EL (cell line): ENCODE measurements at places on chromosomes 2 and 18.

DNA sequence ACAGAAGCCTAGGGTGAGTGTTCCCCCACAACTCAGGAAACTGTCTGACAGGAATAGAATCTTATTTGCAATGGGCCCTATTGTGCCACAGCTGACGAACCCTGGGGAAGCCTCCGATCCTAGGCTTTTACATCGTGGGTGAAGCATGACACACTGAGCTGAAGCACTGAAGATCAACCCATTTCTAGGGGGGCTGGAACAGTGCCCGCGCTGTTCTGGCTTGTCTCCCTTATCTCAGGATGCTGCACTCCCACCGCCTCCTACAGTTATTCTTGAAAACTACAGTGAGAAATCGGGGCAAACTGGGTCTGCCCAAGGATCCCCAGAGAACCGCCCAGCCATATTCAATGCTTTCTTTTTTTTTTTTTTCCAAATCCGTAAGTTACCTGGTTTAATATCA lies 41.1 kb downstream of the NETO1 start:
- no peak for DNase-seq

- no peak for DNase-seq
These were observed 1.1 kb upstream of the CIDEA start for GRCh38 chr18:12253027-12253426.

DNA sequence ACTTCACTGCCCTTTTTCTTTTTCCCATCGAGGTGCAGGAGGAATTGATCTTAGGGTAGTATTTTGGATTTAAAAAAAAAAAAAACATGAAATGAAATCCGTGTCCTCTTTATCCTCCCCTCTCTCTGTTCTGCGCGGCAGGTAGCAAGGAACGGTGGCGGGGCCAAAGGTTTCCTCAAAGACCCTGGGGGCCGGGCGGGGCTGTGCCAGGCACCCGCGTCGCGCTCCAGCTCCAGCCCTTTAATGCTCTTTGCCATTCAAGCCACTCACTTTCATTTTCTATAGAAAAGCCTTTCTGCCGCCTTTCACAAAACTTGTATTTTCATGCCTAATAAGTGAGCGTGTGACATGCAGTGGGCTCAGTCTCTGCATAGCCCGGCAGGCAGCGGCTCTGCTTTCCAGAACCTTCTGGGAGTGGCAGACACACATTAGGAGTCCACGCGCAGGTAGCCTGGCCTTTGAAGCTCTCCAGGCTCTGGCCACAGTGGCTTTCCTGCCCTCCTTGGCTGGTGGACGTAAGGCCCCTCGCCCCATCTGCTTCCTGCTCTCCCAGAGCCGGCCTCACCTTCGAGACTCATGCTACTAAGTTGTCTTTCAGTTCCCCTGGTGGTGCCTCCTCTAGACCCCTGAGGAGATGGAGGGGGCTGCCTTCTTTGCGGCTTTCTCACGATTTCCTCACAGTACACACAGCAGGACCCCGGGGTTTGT lies 41.7 kb downstream of the AGAP1 start:
- DNase-seq: no peak

DNA sequence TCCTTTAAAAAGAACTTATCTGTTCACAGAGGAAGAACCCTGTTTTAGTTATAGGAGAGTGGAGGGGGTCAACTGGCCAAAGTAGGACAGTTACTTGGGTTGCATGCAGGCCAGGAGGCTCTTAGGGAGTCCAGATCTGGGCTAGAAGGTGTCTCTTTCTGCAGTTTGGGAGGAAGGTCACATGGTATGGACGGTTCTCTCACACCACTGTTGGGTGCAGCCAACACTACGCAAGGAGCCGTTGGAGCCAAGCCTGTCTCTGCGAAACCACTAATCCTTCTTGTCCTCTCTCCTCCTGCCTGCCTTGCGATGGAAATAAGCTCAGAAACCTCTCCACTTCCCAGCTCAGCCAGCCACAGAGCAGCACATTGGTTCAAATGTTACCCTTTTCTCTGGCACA lies 105.9 kb upstream of the TGFA start:
- DNase-seq: no peak

GRCh38 chr2:96832754-96833507 lies 10.9 kb downstream of the ANKRD23 start:
- peak; percentile 73 for DNase-seq

GRCh38 chr2:74817304-74817675 lies 16.6 kb upstream of the HK2 start:
- DNase-seq: no peak

DNA sequence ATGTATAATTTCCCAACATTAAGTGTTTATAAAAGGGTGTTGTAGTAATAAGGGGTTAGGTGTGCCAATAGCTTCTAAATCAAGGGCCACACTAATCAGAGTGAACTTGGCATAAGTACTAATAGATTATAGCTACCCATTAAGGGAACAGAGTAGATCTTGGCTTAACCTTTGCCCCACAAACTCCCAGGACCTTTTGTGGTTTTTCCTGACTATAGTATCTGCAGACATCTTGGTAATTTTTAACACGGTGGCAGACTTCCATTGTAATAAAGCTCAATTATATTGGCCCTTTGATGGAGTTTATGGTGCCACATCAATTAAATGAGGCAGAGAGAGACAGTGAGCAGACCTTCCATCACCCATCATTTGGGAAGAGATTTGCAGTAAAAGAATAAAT lies 358.5 kb upstream of the HNRNPA3 start:
- DNase-seq: no peak

DNA sequence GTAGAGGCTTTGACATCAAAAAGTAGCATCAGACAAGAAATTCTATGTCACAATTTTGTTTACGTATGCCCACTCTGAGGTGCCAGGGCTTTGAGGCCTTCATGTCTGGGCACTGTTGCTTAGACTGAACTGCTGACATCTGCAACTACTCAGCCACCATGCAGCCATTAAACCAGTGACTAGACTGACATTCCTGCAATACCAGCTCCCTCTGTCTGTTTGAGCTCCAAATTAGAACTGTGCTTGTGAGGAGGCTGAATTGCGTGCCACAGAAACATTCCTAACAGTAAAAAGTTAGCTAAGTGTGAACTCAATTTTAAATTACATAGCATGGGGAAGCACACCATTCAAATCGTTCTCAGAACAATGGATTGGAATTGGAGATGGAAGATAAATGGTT lies 163.2 kb downstream of the INSIG2 start:
- DNase-seq: no peak

DNA sequence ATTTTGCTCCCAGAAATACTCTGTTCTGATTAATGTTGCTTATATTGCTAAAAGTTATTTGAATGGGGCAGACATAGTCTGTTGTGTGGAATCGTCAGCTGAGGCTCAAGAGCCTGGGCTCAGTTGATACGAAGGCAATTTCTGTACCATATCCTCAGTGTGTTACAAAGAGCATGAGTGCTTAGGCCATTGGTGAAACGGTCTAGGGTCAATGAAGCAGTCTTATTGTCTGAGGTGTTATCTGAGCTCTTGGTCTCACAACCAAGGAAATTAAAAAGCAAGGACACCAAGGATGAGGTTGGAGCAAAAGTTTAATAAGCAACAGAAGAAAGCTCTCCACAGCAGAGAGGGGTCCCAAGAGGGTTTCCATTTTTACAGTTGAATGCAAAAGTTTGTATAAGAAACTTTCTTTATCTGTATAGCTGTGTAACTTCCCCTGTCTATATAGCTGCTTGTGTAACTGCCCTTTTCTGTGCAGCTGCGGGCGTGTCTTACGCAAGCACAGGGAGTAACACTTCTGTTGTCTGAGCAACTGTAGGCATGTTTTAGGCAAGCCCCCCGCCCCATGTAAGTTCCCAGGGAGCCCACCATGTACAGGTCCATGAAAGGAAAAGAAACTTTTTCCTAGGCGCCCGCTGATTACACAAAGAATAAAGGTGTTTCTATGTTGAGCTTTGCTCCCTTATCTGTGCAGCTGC lies 40.6 kb upstream of the DSC1 start:
- DNase-seq: no peak

GRCh38 chr2:69559442-69560146 lies 83.9 kb downstream of the AAK1 start:
- peak; percentile 56 for DNase-seq

DNA sequence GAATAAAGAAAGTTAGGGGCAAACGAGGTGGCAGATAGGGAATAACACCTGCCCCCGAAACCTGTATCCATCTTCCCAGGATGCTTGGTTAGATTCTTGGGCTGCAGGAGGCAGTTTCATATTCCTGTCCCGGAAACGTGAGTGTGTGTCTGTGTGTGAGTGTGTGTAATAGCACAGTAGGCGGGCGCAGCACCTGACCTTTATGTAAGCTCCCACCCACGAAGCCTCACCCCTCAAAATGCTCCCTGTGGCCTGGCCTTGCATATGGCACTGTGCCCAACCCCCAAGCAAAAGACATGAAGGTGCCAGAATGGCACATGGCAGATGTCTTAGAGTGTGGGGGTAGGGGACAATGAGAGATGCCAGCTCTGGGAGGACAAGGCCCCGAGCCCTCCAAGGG lies 48.9 kb downstream of the EFR3B start:
- DNase-seq: no peak

DNA sequence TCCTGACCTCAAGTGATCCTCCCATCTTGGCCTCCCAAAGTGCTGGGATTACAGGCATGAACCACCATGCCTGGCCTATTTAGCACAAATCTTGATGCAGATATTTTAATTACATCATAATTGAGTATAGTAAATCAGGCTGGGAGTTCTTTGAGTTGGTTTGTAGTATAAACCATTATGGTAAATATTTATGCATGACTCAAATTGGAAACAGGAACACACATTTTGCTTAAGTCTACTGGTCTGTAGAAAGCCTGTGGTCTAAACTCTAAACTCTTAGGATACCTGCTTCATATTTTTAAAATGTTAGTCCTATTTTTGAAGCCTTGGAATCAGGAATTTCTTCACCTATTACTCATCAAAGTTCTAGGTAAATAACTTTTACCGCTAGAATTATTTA lies 16.8 kb downstream of the ASXL3 start:
- no peak for DNase-seq

DNA sequence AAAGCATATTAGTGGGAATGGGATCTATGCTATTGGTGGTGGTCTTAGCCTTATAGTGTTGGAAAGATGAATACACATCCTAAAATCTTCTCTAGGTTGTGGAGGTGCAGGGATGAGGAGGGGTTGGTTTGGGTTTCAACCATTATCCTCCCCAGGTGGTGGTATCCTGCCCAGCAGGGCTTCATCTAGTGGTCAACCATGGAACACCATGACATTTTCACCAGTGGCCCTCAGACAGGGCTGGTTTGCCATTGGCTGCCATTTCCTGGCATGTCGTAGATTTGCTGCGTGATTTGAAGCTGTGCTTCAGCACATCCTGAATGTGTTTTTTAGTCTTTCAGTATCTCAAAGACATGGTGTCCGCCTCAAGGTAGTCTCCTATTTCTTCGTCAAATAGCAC lies 391.2 kb upstream of the HNRNPA3 start:
- no peak for DNase-seq

- no peak for DNase-seq
These were observed 14.8 kb upstream of the INHBB start for GRCh38 chr2:120330946-120331822.

GRCh38 chr2:47119001-47119400 lies 36.1 kb downstream of the STPG4 start:
- DNase-seq: peak; percentile 78

DNA sequence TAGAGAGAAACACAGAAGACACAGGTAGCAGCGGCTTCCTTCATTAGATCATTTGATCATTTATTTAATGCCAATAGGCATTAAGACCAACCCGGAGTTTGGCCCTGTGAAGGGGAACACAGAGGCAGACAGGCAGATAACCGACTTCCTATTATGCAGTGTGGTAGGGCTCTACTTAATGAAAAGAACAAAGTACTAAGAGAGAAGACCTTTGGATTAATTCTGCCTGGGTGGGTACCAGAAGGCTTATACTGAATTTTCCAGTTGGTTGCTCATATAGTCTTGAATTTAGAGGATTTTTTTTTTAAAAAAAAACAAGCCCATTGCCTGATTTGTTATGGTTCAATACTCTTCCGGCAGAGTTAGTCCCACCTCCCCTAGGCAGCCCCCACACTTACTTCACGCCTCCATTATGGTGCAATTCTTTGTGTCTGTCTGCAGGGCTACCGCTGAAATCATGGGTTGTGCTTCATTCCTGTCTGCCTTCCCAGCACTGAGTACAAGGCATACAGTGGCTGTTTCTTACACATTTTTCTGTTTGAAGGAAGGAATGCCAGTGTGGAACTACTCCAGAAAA lies 244.3 kb upstream of the APCDD1 start:
- no peak for DNase-seq

- DNase-seq: no peak
These were observed 20.9 kb upstream of the NEDD4L start for GRCh38 chr18:58023108-58023507.

GRCh38 chr2:2012505-2012904 lies 268.2 kb upstream of the PXDN start:
- no peak for DNase-seq

DNA sequence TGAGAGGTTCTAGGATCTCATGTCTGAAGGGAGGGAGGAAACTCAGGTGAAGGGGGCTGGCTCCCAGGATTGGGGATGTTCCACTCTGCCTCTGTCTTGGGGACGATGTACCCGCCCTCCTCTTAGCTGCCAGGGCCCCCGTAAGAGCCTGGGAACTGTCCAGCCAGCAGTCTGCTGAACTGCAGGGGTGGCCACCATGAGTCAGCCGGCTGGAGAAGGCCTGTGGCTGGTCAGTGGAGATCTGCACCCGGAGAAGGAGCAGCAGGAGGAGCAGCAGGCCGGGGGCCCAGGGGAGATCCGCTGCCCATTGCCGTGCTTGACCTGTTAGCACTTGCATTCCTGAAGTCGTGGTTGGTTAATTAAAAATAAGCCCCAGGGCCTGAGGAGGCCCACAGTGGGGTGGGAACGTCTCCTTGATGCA lies 180.3 kb downstream of the TFCP2L1 start:
- DNase-seq: no peak

DNA sequence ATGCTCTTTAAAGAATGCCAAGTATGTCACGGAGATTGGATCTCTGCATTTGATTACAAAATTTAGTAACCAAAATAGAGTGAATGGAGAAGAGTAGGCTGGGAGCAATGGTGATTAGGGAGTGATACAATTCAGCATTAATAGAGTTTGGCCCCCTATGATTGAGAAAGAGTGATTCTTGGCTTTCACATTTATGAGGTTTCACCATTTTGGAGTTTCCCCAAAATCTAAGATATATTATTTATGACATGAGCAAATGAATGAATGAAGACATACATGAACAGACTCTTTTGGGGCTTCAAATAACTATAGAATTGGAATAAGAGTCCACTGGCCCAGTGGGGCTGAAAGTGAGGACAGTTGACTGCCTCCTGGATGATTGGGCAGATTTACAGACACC lies 255.2 kb downstream of the LPIN1 start:
- DNase-seq: no peak

DNA sequence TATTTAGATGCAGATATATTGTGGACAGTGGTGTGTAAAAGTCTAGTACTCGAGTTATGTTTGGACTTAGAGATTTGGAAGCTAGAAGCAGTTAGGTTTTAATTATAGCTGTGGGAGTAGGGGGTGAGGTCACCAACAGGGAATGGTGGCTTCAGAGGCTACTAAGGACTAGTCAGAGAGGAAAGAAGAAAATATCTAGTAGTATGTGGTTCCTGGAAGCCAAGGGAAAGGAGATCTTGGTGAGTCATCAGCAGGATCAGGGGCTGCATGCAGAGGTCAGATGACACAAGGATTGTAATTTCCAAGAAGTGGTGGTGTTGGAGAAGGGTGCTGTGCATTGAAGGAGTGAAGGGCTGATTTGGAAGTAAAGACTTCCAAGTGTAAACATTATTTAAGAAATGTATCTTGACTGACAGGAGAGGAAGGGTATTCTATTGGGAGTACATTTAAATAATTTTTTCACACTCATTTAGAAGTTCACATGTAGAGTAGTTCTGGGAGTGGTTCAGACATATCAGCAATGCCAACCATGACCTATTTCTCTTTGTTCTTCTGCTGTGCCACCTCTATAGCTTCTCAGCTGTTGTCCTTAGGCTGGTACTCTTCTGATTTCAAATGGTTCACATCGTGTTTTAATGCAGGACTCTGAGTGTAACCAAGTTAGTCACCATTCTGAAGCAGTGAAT lies 59.1 kb downstream of the ACSL3 start:
- peak; percentile 95 for DNase-seq
